CD14-positive monocyte (primary cell): ENCODE measurements at places on chromosomes 12 and 14. TPM values are rescaled to one million over a fixed set of nuclear protein-coding genes. Genes with fewer than 3 reads are reported as not detected.
A peak's percentile ranks its signal among the peaks of the same experiment; 100 is the strongest.

The PTPRR gene
- polyA plus RNA-seq: not detected

The GPRC5D gene
- polyA plus RNA-seq: not detected

The OASL gene
- polyA plus RNA-seq: 13.4 TPM

The PKP2 gene
- polyA plus RNA-seq: 3.1 TPM

The SLCO1B1 gene
- polyA plus RNA-seq: not detected in 2 replicates

The TMEM132C gene
- not detected in 2 replicates for polyA plus RNA-seq

The TMEM63C gene
- polyA plus RNA-seq: 0.78 TPM

The CLECL1 gene
- polyA plus RNA-seq: 11.4 TPM

The SLC10A1 gene
- polyA plus RNA-seq: not detected

- H3K27me3 ChIP-seq: no peaks in the 10 kb centered on the region
- H3K27ac ChIP-seq: no peak overlapping the region
- no peak for DNase-seq
- no peaks in the 10 kb centered on the region for H3K36me3 ChIP-seq
- no peaks in the 10 kb centered on the region for H3K4me1 ChIP-seq
- H3K4me3 ChIP-seq: no peak overlapping the region
Measured at GRCh38 chr14:72822946-72823611, 70.8 kb downstream of the DPF3 start.

DNA sequence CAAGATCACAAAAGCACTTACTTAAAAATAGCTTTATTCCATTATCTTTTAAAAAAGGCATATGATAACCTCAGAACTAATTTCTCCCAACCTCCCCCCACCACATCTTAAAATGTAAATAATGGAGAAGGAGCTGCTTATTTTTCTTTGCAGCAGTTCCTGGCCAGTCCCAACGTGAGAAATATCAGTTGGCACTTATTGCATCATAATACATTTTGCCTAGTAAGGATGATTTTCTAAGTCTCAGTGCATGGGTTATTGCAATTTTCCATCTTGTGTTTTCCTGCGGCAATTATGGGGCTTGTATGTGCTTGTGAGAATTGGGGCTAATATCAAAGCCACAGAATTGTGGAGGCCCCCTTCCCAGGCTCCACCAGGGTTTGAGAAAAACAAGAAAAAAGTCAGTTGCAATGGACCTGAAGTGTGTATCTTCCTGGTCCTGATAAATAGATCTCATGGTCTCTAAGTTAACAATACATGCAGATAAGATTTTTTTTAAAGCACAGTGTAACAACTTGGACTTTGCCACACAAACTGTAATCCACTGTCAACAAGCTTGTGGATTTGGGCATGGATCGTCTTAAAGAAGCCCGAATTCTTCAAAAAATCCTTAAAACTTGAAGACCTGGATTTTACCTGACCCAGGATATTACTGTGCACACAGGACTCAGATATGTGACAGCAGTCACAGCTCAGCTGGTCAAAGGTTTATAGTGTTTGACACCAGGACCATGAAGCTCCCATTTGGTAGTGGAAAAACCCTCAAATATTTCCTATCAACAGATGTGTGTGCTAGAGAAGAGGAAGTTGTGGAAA, 2.8 kb upstream of the WSB2 start:
- no peak overlapping the region for H3K4me3 ChIP-seq
- no peaks in the 10 kb centered on the region for H3K36me3 ChIP-seq
- DNase-seq: no peak
- no peak overlapping the region for H3K27ac ChIP-seq
- H3K4me1 ChIP-seq: peaks cover 50% of the 10 kb centered on the region

- peak within 1 kb of the TSS; percentile 23 for H3K4me3 ChIP-seq
- peak; percentile 51 for DNase-seq
- peak within 1 kb of the TSS; percentile 51 for H3K27ac ChIP-seq
- no peaks in the 10 kb centered on the region for H3K27me3 ChIP-seq
- peaks cover 61% of the 10 kb centered on the region for H3K4me1 ChIP-seq
Measured at GRCh38 chr12:53207042-53207441, at the start of gene ITGB7. Gene ITGB7, minus strand, starts transcription at chr12:53207251. Its CDS starts 6,808 bp downstream, at chr12:53200443.

GRCh38 chr14:106840991-106841390, 1314.6 kb downstream of the TMEM121 start:
- no peaks in the 10 kb centered on the region for H3K27me3 ChIP-seq
- no peak overlapping the region for H3K4me3 ChIP-seq
- H3K4me1 ChIP-seq: peaks cover 21% of the 10 kb centered on the region
- no peak for DNase-seq

DNA sequence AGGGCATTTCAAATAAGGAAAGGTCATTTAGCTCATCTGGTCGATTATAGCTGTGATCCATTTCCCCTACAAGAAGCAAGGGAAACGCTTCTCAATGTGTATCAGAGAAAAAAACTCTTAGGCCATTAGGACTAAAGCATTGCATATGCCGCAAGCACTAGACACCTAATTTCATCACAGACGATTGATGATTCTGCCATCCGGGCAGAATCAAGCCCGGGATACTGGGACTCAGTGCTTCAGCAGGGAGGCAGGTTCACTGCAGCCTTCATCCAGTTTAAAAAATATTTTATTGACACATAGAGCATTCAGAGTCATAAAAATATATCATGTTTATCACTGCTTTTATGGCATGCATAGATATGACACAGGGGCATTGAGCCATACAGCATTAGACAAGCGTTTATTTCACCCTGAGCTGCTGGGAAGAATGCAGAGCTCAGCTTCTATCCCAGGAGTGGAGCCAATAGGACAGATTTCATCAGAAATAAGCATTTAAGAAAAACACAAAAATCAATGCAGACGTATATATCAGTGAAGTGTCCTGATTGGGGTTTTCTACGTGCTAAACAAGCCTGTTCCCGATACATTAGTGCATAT, 806.9 kb downstream of the GALC start:
- no peaks in the 10 kb centered on the region for H3K36me3 ChIP-seq
- no peak for DNase-seq
- H3K27me3 ChIP-seq: no peaks in the 10 kb centered on the region
- H3K4me1 ChIP-seq: no peaks in the 10 kb centered on the region

- no peak overlapping the region for H3K4me3 ChIP-seq
- no peak for DNase-seq
- H3K27me3 ChIP-seq: no peaks in the 10 kb centered on the region
- H3K27ac ChIP-seq: no peak overlapping the region
Measured at GRCh38 chr12:51683763-51684357, 92.8 kb downstream of the SCN8A start.

DNA sequence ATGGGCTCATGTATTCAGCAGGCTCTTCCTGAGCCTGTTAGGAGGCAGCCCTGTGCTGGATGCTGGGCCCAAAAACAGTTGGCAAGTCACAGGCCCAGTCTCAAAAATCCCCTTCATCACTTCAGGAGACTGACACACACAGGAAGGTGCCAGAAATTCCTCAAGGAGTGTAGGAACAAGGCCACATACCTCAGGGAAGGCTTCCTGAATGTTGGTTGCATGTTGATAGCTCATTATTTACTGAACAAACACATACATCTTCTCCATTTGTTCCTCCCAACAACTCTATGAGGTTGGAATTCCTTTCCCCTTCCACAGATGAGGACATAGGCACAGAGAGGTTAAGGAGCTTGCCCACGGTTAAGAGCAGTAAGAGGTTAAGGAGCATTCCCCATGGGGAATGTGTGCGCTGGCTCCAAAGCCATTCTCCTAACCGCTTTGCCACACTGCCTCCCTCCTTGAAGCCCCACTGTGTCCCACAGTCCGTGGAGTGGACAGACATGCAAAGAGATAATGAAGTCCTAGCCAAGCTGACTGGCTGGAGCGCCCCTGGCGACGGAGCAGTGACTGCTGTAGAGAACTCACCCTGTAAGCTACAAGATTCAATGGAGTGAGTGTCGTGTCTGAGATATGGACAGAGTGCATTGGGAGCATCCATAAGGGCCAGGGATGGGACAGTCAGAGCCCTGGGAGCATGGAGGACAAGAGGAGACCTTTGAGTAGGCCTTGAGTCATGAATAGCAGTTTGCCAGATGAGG, 3.3 kb downstream of the HHIPL1 start:
- H3K4me3 ChIP-seq: no peak overlapping the region
- H3K36me3 ChIP-seq: no peaks in the 10 kb centered on the region
- no peak overlapping the region for H3K27ac ChIP-seq
- peaks cover 27% of the 10 kb centered on the region for H3K27me3 ChIP-seq
- H3K4me1 ChIP-seq: no peaks in the 10 kb centered on the region
- DNase-seq: no peak

- H3K4me3 ChIP-seq: no peak overlapping the region
- H3K4me1 ChIP-seq: peaks cover 14% of the 10 kb centered on the region
- H3K27ac ChIP-seq: no peak overlapping the region
- DNase-seq: peak; percentile 72
- H3K27me3 ChIP-seq: peaks cover 10% of the 10 kb centered on the region
Measured at GRCh38 chr12:106282457-106283097, 20.0 kb upstream of the TCP11L2 start.

DNA sequence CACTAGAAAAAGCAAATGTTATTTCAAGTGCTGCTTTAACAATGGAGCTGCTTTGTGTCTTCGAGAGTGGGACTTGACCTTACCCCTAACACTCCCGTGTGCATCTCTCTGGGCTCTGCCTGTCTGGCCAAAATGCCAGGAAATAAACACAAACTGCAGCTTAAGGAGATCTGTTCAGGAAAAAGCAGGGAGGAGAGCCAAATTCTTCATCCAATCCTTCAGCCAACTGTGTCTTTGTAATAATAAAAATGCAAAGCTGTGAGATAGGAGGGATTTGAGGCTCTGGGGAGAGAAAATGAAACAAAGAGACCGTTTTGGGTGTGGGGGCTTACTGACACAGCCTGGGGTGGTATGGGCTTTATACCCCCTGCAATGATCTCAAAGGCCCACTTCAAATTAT, 85.8 kb upstream of the WSCD2 start:
- no peaks in the 10 kb centered on the region for H3K36me3 ChIP-seq
- H3K4me3 ChIP-seq: no peak overlapping the region
- no peak for DNase-seq
- H3K4me1 ChIP-seq: peaks cover 18% of the 10 kb centered on the region

DNA sequence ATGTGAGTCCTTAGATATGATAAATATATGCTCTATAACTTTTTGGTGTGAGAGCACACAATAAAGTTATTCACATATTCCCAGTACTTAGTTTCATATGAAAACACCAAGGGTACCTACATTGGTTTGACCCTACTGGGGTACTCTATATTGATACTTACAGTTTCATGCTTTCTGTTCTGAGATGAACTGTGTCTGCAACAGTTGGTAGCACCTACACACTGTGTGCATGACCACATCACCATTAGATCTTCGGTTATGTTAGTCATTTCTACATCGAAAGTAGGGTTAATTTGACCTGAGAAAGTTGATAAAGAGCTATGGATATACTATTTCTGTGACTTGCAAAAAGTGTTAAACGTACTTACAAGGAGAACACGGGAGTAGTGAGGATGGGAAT, 337.2 kb downstream of the NPAS3 start:
- H3K4me1 ChIP-seq: no peaks in the 10 kb centered on the region
- no peak overlapping the region for H3K4me3 ChIP-seq
- DNase-seq: no peak
- H3K36me3 ChIP-seq: no peaks in the 10 kb centered on the region
- H3K27me3 ChIP-seq: no peaks in the 10 kb centered on the region

DNA sequence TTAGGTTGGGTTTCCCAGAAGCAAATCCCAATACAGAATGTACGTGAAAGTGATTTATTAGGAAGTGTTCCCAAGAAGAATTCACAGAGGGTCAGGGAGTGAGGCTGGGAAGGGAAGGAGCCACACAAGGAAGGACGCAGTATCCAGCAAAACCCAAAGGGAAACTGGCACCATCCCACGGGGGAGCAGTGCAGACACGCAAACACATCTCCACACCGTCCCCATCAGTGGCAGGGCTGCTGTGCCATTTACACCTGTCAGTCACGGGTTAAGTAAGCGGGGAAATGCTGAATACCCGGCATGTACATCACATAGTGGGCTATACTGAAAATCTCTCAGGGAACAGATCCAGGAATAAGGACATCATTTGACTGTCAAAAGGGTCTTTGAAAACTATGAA, 93.9 kb downstream of the SLC38A1 start:
- no peak overlapping the region for H3K4me3 ChIP-seq
- no peak overlapping the region for H3K27ac ChIP-seq
- no peaks in the 10 kb centered on the region for H3K36me3 ChIP-seq
- DNase-seq: no peak
- no peaks in the 10 kb centered on the region for H3K27me3 ChIP-seq
- H3K4me1 ChIP-seq: peaks cover 27% of the 10 kb centered on the region
